ENCODE measurements at places on chromosomes 5 and 9.

DNA sequence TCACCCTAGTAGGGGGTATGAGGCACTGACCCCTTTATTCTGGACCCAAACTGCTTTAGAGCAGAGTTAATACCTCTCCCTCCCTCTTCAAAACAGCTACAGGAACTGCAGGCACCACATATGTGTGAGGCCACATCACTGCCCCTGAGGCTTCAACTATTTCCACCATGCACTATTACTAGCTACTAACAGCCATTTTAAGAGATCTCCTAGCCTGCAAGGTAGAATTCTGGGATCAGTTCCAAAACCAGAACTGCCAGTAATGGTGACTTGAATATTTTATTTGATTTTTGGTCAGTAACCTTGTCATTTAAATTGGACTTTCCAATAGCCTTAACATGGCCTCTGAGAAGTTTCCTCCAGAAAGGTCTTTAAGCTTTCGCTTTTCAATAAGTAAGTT lies 55.3 kb upstream of the FSD1L start:
- DNase-seq, result no peak

DNA sequence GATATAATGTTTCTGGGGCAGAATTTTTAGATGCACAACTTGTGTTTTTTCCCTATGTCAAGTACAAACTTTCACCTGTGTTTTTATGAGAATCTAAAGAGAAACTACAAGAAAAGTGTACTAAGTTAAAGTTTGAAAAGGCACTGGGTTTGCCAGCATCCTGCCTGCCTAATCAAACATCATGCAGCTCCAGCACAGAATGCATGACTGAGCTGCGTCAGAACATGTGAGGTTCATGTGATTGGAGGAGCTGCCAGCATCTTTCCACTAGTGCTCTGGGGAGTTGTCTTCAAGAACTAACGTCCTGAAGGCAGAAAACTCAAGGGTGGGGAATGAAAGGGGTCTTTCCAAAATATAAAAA lies 46.1 kb upstream of the RIC1 start:
- DNase-seq, result no peak

DNA sequence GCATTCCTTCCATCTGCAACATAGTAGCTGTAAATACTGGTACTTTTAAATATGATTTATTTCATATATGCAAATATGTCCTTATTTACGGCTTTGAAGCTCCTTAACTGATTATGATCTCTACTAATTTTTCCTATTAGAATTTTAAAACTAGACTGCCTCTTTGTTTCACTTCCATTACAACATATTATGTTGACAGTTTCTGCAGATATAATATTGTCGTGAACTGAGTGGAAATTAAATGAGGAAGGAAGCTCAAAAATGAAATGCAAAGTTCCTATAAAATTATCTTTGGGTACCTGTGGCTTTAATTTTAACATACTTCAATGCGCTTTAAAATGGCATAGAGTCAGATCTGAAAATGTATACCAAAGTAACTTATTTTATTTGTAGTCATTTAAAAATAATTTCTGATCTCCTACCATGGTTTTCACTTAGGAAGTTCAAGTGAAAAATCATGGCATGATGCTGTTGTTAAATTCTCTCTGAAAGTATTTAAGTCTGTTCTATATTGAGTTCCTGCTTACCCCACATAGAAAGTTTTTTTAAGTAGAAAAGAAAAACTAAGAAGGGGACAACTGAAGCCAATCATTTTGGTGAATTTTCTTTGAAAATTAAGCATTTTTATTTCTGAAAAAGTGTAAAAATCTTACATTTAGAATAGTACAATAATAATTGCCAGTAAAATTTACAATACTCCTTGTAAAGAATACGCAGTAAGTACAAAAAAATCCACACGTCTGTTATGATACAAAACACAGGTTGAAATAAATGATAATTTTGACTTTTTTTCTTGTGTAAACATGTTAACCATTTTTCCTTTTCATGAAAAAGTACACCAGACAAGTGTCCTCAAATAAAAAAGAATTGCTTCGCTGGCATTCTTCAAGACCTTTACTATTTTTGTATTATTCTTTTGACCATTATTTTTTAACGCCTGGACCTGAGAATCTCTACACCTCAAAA lies 2.6 kb downstream of the FOXD1 start:
- no peak for DNase-seq

DNA sequence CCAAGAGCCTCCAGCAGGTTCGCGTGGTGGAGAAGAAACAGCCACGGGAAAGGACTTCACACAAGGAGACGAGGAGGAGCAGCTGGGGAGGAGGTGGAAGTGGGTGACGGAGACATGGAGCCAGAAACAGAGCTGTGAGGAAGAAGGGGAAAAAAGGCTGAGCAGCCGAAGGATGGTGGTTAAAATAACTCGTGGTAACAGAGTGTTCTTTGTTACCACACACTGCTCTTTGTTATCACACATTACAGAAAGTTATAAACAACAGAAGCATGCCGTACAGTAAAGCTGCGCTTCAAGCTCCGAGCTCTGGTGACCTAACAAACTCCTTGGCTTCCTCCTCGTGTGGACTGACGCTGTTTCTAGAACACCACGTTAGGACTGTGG lies 215.4 kb downstream of the GLIS3 start:
- no peak for DNase-seq

- DNase-seq, result no peak
Measured at GRCh38 chr5:122327110-122327509, 15.1 kb downstream of the SNCAIP start.

DNA sequence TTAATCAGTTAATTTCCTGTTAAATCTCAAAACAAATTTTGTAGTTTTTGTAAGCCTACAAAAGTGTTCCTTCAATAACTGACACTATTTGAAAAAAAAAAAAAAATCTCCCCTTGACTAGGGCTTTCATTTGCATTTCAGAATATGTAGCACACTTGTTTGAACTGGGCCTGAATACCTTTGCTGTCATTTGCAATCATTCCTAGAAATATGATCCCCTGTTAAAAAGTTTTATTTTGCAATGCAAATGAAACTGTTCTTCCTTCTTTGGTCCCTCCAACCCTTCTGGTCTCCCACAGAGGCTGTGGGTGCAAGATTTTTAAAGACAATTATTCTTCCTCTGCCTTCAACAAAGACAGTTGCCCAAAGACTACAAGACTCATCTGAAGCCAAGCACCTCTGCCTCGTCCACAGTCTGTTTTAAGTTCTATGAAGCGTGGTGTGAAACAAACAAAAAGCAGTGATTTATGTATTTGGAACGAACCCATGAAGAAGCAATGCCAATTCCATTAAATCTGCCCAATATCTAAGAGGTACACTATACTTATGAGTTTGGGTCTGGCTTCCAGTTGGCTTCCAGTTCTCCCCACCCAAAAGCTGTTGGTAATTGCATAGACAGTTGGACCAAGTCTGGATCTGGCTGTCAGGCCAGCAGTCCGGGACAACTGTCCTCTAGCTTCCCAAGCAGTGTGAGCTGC lies 66.1 kb downstream of the CFAP90 start:
- DNase-seq, result no peak

DNA sequence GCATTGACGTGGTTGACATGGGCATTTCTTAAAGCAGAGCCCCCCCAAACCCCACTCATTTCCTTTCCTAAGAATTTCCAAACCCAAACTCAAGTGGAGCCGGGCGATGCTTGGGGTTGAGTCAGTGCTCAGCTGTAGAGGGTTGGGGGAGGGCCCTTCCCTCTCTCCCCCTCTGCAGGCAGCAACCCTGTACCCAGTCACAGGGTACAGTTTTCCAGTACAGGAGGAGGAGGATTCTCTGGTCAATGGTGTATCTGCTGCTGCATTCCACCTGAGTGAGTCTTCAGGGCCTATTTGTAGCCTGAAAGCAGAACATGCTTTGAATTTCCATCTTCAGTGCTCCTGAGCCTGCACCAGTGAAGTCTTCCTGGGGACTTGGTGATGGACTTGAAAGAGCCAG lies 55.8 kb downstream of the ENTREP1 start:
- DNase-seq, result no peak

- DNase-seq, result no peak
Measured at GRCh38 chr9:136821826-136822544, 14.2 kb downstream of the RABL6 start.

DNA sequence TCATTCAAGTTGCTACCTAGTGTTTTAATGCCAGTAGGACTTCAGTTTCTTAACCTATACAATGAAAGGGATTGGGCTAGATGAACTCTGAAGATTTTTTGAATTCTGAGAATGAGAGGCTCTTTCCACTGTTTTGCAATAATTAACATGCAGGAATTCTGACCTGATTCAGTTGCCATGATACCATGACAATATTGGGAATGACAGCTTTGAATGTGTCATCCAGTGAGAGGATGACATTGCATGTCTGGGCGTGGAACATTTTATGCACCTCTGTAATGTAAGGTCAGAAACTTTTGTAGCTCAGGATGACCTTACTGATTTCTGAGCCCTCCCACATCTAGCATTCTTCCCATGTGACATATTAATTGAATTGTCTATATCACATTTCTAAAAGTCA lies 30.6 kb upstream of the SPINK5 start:
- DNase-seq, result no peak

DNA sequence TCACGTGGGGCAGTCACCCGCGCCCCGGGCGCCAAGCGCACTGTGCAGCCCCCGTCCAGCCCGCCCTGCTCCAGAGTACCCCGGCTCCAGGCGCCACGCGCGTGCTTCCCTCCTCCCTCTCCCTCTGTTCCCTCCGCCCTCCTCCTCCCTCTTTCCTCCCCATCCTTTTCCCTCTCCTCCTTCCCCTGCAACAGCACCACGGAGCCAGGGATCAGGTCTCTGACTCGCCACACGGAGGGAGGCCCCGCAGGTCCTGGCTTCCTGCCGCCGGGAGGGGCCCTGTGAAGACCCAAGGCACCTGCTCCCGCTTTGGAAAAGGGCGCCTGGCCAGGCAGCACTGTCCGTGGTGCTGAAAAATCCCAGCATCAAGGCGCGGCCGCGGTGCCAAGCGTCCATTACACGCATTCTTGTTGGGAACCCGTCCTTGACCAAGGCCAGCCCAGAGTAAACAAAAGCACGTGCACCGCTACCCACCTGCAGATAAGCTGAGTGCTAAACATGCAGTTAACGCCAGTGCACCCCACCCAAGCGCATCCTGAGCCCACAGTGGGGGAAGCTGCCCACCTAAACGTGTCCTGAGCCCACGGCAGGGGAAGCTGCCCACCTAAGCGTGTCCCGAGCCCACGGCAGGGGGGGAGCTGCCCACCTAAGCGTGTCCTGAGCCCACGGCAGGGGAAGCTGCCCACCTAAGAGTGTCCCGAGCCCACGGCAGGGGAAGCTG lies 21.7 kb downstream of the SLC6A18 start:
- no peak for DNase-seq

- no peak for DNase-seq
Measured at GRCh38 chr5:59506285-59506877, 387.1 kb downstream of the PDE4D start.

- no peak for DNase-seq
Measured at GRCh38 chr9:32707326-32707725, 71.9 kb upstream of the TAF1L start.

DNA sequence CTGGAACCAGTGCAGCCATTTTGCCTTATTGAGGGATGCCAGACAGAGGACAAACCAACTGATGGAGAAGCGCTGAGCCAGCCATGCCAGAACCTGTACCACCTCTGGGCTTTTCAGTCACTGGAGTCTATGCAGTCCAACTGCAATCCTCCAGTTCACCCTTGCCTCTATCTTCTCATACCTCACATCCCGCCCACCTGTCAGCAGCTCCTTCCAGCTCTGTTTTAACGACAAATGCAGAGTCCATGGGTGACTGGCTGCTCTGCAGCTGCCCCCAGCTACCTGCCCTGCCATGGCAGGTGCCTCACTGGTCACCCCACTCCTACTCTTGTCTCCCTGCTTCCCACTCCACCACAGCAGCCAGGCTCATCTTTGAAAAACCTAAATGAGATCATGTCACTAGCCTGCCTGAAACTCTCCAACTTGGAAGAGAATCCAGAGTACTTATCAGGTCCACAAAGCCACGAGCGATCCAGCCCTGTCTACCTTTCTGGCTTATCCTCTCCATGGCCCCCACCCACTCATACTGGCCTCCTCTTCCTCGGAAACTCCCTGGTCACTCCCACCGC lies 14.0 kb upstream of the ACSL6 start:
- DNase-seq, result no peak

- no peak for DNase-seq
Measured at GRCh38 chr5:141484310-141484640, 555 bp upstream of the PCDHGC4 start.

GRCh38 chr9:20048437-20048836 lies 259.6 kb upstream of the SLC24A2 start:
- DNase-seq, result no peak

DNA sequence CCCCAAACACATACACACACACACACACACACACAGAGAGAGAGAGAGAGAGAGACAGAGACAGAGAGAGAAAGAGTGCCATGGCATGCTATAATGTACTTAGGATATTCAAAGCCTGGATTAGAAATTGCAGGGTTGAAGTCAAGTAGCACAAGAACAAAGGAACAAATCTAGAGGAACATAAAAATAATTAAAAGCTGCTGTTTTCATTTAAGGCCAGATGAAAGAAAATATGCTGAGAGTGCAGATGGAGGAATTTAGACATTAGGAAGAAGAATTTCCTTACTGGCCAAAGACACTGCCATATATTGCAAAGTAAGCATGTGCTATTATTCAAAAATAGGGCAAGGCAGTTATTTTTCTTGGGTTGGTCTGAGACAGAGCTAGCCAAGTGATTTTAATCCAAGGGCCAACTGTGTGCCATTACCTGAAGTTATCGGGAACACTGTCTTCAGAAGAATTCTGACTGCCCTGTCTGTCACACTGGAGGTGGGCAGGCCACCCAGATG lies 31.7 kb downstream of the HSD17B3 start:
- DNase-seq, result no peak

- DNase-seq, result no peak
Measured at GRCh38 chr5:157245886-157246285, 20.0 kb upstream of the CYFIP2 start.

DNA sequence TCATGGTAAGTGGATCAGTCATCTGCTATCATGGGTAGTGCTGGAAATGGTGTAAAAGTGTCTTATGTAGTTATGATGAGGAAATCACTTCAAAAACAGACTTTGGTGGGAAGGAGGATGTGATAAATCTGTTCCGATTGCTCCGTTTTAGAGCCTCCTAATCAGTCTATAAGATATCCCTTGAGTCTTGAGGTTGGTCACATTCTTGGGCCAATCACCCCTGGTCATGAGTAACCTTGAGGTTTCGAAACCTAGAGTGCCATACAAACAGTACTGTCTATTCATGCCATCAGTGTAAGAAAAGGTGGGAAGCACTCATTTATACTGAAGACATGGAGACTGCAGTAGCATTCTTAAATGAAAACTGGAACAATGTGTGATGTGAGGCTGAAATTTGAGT lies 45.8 kb downstream of the LRRTM2 start:
- DNase-seq, result no peak

GRCh38 chr5:112706446-112707016 lies 31.2 kb upstream of the APC start:
- no peak for DNase-seq

- DNase-seq, result no peak
Measured at GRCh38 chr5:143442385-143442784, 38.9 kb upstream of the NR3C1 start.

Data from stimulated activated naive CD4-positive, alpha-beta T cell treated with Interleukin-2 at 50 U/mL for 16 hours (primary cell).